ENCODE measurements at places on chromosomes 1 and 21.

DNA sequence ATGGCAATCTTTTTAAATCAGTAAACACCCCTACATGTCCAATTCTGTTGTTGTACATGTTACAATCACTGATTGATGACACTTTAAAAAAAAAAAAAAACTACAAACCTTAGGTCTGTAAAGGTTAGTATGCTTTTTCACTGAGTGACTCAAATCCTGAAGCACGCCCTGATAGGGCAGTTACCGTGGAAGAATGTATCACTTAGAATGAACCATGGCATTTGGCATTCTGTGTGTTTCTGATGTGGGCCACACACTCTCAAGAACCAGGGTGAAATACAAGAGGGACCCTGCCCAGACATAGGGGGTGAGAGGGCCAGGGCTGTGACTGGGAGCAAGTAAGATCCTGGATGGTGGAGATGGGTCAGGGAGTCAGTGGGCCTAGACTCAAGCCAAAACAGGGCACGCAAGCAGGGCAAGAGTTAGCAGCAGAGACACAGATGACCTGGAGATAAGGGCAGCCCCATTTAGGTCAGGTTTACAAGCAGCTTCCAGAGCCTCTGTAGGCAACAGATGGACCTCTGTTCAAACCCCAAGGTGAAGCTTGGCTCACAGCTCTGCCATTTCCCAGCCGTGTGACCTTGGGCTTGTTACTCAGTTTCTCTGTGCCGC is 47.6 kb upstream of the DMRTB1 start:
- DNase-seq, result no peak

DNA sequence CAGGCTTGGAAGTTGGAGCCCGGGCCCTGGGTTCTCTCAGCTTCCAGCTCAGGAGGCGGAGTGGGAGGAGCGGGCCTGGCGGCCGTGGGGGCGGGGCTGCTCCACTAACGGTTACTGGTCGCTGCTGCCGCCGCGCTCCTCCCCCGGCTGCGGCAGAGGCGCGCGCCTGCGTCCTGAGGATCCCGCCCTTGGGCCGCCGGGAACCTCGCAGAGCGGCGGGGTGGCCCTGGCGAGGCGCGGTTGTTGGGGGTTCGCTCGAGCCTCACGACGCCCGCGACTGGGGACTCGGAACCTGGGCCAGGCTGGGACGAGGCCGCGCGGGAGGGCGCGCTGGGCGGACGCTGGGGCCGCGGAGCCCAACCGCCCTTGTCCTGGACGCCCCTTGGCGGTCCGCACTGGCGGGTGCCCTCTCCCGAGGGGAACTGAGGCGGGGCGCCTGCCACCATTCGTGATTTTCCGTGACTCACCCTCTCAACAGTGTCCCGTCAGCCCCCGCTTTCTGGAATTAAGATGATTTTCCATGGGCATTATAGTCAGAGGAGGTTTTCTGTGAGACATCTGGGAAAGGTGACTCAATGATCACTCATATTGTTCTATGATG is 34.1 kb downstream of the OR2G3 start:
- no peak for DNase-seq

DNA sequence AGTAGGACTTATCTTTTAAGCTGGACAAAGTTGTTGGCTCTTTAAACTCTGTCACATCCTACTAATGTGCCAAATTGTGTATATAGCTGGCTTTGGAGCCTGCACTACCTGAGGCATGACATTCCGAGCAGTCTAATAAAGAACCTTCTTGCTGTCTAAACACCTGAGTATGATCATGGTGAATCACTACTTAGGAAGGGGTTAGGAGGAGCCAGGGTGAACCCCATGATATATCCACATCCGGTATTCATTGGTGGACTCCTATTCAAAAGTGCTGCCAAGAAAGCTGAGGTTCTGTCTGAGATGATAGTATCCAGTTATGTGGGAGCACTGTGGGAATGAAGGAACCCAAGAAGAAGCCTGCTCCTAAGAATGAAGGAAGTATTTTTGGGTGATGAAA is 27.1 kb downstream of the CRNN start:
- no peak for DNase-seq

GRCh38 chr1:216144661-216145450 is 278.4 kb downstream of the USH2A start:
- DNase-seq, result no peak

GRCh38 chr1:28507247-28507645 is 1.4 kb downstream of the RCC1 start:
- DNase-seq, result no peak

- DNase-seq, result no peak
Observed at GRCh38 chr1:54808443-54809207, 7.5 kb upstream of the TTC22 start.

GRCh38 chr1:210487021-210487420 is 158.3 kb downstream of the HHAT start:
- DNase-seq, result no peak

GRCh38 chr1:6889875-6890480 is 104.7 kb downstream of the CAMTA1 start:
- DNase-seq, result no peak

GRCh38 chr1:112260699-112261098 is 135.3 kb upstream of the CTTNBP2NL start:
- DNase-seq, result no peak

DNA sequence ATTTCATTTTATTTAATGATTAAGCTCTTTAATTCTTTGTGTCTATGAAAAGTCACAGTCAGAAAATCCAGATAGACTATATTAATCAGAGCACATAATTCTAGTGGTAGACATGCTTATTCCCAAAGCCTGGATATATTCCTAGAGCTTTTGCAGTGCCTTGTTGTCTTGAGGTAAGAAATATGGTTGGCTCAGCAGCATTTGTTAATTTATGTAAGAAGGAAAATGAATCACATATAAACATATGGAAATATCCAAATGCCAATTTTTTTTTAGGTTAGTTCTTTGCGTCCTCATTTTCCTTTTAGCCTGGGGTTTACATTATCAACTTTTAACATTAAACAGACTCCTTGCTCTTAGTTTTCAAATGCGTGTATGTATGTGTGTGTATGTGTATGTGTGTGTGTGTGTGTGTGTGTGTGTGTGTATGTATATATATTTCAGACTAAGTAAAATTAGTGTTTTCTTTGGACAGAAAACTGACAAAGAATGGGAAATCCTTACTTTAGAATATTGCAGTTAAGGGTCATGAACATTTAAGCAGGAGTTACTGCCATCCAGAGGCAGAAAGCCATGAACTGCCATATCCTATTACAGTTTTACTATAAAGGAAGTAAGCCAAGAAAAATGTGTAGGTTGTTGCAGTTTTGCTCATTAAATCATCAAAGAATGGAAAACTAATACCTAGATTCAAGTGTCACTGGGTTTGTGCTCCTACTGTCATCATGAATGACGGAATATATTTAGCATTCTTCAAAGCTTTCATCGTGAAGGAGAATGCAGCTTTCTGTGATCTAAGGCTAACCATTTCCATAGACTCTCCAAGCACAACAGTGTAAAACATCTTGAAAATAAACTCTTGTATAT is 477.1 kb upstream of the NR5A2 start:
- no peak for DNase-seq

GRCh38 chr21:41387042-41387819 is 25.4 kb downstream of the MX2 start:
- no peak for DNase-seq

GRCh38 chr1:23500466-23500865 is 16.5 kb upstream of the ASAP3 start:
- no peak for DNase-seq

- DNase-seq, result no peak
Observed at GRCh38 chr21:33866826-33867225, 48.8 kb downstream of the ATP5PO start.

All from stimulated activated CD8-positive, alpha-beta memory T cell treated with anti-CD3 and anti-CD28 coated beads, Interleukin-7, amount 100 ng/mL, for 1 hour (primary cell).